Naive thymus-derived CD8-positive, alpha-beta T cell (primary cell): ENCODE measurements at places on chromosomes 11 and 22. TPM values are rescaled to one million over a fixed set of nuclear protein-coding genes. Genes with fewer than 3 reads are reported as not detected.

NCF4 gene
- 3.1 TPM for total RNA-seq

DNA sequence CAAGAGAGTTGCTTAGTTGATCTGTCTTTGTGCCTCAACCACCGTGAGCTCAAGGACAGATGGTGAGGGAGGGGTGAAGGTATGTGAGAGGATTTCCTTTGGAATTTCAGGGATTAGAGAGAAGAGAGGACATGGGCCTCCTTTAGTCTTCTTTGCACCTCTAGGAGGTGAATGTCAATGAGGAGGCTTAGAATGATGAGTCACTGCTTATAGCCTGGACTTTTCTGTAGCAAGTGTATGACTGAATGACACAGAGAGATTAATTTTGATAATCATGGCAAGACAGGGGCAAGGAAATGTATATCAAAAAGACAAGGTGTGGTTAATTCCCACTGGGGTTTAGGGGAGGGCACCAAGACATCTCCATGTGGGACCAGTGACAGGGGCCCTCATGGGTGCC, 947.3 kb upstream of the TENM4 start:
- H3K36me3 ChIP-seq: peaks cover 6% of the 10 kb centered on the region
- no peak overlapping the region for H3K27ac ChIP-seq
- H3K4me3 ChIP-seq: no peak overlapping the region
- no peaks in the 10 kb centered on the region for H3K27me3 ChIP-seq
- no peak for DNase-seq

DNA sequence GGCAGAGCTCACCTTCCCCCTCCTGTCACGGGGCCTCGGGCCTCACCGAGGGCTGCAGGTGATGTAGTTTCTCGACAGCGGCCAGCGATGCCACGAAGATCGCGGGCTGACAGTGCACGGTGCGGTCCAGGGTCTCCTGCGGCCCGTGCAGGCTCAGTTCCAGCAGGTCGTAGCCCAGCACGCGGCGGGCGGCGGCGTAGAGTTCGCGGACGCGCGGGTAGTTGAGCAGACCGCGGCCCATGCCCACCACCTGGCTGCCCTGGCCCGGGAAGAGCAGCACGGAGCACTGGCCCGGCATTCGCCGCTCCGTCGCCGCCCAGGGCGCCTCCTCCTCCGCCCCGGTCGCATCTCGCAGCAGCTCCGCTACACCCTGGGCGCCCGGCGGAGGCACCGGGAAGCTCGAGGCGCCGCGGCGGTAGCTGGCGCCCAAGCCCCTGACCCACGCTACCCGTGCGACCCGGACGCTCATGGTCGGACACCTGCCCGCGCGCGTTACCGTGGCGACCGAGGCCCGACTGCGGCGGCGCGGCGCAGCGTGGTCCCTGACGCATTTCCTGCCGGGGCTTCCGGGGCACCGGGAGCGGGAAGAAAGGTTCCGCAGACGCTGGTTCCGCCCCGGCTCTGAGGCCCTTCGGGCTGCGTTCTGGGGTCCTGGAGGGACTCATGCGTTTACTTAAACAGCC, at the start of gene MCAT:
Gene MCAT, minus strand, starts transcription at position 519 of the 683 bp plus-strand sequence. Its CDS starts 50 bp downstream, at position 469.
- H3K36me3 ChIP-seq: peaks cover 24% of the 10 kb centered on the region
- H3K4me3 ChIP-seq: peak within 1 kb of the TSS; percentile 88
- peak within 1 kb of the TSS; percentile 95 for H3K27ac ChIP-seq
- peak; percentile 83 for DNase-seq
- peaks cover 38% of the 10 kb centered on the region for H3K4me1 ChIP-seq

- H3K4me3 ChIP-seq: no peak overlapping the region
- no peak overlapping the region for H3K27ac ChIP-seq
- no peaks in the 10 kb centered on the region for H3K4me1 ChIP-seq
- no peaks in the 10 kb centered on the region for H3K36me3 ChIP-seq
These were observed 118.2 kb upstream of the BLID start for GRCh38 chr11:122234257-122234656.

DNA sequence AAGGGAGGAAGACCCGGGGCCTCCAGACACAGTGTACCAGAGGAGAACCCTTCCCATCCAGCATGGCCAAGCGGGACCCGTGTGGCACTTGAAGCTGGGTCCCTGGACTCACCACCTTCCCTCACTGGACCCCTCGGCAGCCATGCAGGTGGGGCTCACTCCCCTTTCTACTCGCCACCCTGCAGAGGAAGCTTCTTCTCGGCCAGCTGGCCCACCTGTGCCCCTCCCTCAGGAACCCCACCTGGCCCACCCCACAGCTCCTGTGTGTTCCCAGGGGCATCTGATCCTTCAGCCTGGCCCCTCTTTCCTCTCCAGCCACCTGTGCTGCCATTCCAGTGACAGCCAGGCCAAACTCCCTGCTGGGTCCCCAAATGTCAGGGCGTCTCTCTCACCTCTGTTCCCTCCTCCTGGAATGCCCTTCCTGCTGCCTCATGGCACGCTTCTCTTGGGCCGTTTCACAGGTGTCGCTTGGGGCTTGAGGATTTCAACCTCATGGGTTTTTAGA, 38.0 kb downstream of the IGF2 start:
- H3K27me3 ChIP-seq: peaks cover 14% of the 10 kb centered on the region
- H3K4me3 ChIP-seq: no peak overlapping the region
- no peaks in the 10 kb centered on the region for H3K36me3 ChIP-seq
- H3K27ac ChIP-seq: no peak overlapping the region

DNA sequence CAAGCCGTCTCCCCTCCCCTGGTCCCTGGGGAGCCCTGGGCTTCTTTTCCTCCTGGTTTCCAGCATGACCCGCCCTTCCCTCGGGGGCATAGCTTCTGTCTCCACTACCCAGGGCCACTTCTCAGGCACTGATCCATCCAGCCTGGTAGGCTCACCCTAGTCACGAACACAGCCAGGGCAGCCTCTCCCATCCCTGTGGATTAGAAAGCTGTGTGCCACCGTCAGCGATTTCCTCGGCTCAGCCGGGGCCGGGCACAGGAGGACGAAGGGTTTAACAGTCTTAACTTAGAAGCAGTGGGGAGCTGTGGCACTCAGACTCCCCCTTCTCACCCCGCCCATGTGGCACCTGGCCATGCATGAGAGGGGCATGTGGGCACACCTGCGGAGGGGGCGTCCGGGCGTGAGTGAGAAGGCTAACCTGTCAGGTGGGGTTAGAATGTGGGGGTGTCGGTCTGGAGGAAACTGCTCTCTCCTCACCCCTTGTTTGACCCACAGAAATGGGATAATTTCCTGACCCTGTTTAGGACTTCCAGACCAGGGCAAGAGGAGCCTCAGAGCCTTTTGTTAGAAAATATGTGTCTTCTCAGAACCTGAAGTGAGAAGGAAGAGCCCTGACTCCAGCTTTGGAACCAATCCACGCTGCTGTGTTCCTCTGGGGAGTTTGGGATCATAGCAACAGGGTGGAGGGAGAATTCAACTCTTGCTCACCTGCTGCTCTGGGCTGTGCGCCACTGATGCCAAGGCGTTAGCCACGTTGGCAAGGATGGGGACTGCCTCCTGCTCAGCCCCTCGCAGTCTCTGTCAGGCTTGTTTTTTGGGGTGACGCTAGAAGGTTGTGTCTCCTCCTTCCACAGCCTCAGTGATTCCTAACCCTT, 14.6 kb downstream of the GLB1L2 start:
- DNase-seq: no peak
- H3K4me1 ChIP-seq: peaks cover 4% of the 10 kb centered on the region
- H3K27me3 ChIP-seq: no peaks in the 10 kb centered on the region
- no peak overlapping the region for H3K4me3 ChIP-seq
- no peak overlapping the region for H3K27ac ChIP-seq

DNA sequence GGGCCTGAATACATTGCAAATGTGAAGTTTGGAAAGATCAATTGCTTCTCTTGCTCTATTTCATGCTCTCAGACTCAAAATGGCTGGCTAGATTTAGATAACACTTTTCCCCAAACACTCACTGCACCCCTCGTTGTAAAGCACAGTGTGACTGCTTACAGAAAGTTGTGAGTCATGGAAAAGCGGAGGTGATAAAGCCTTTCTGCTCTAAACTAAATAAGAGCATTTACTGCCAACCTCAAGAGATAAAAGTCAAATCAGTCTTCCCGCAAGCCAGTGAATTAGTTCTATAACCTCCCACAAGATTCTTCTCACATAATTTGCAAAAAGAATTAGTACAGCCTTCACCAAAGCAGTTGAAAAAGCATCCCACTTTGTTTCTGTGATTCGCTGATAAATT, 168.7 kb downstream of the WT1 start:
- no peaks in the 10 kb centered on the region for H3K4me1 ChIP-seq
- H3K27ac ChIP-seq: no peak overlapping the region
- no peaks in the 10 kb centered on the region for H3K36me3 ChIP-seq

DNA sequence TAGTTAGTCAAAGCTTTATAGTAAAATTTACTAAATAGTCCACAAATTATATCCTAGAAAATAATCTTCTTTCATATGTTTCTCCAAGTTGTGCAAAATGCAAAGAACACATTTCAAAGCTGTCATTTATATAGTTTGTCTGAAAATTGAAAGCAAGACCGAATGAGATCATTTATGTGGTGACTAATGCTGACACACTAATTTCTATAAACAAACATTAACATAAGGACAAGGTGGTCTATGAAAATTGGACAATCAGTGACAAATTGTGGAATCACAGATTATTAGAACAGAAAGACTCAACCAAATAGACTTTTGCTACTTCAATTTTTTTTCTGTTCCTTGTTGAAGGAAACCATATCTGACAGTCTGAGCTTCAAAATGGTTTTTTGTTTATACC, 1056.1 kb downstream of the LRRC4C start:
- H3K27ac ChIP-seq: no peak overlapping the region
- H3K36me3 ChIP-seq: no peaks in the 10 kb centered on the region
- H3K4me3 ChIP-seq: no peak overlapping the region
- no peaks in the 10 kb centered on the region for H3K4me1 ChIP-seq
- DNase-seq: no peak

- H3K36me3 ChIP-seq: peaks cover 3% of the 10 kb centered on the region
- H3K27me3 ChIP-seq: no peaks in the 10 kb centered on the region
- H3K4me1 ChIP-seq: no peaks in the 10 kb centered on the region
- H3K27ac ChIP-seq: no peak overlapping the region
- H3K4me3 ChIP-seq: no peak overlapping the region
These were observed 110.3 kb upstream of the PITPNB start for GRCh38 chr22:28029201-28029948.

GRCh38 chr11:126404367-126404766, 48.9 kb downstream of the ST3GAL4 start:
- H3K4me1 ChIP-seq: no peaks in the 10 kb centered on the region
- no peak for DNase-seq
- H3K27ac ChIP-seq: no peak overlapping the region
- H3K4me3 ChIP-seq: no peak overlapping the region
- H3K36me3 ChIP-seq: peaks cover 4% of the 10 kb centered on the region

- DNase-seq: no peak
- H3K36me3 ChIP-seq: peaks cover 2% of the 10 kb centered on the region
- H3K4me1 ChIP-seq: peaks cover 16% of the 10 kb centered on the region
These were observed 495 bp upstream of the PKNOX2 start for GRCh38 chr11:125164091-125164421.

DNA sequence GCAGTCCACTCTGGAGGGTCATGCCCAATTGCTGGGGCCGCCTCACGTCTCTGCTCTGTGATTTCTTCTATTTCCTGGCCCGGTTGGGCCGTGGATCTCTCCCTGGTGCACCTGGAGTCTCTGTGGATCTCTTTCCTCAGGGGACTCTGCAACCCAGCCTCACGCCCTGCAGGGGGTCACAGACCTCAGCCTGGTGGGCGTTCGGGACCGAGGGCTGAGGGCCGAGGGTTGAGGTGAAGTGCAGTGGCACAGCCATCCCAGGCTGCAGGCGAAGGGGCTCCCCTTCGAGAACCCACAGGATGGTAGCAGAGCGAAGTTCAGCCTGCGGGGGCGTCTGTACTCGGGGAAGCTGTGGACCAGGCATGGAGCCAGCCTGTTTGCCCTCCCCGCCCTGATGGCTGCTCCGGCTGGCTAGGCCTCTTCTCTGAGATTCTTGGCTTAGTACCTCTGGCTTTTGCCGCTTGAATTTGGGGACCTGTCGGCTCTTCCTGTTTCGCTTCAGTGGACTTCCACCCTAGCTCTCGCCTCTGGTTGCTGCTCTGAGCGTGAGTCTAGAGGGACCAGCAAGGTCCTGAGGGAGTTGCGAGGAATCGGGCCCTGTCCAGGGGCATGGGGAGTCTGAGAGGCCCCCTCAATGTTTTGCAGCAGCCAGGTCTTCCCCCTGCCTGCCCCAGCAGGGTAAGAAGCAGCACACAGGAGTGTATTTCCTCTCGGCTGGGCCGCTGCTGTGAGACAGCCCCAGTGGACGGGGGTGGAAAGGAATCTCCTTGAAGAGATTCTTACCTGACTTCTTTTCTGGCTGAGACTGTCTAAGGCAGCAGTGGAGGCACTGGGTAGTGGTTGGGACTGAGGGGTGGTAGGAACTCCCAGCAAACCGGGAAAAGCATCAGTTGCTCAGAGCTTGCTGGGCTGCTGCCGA, 140.8 kb downstream of the TBC1D22A start:
- no peak overlapping the region for H3K27ac ChIP-seq

SPI1 gene
- total RNA-seq: 3.4 TPM
